Mesothelial cell of epicardium (in vitro differentiated cells): ENCODE measurements at places on chromosomes 16 and 17. TPM values are rescaled to one million over a fixed set of nuclear protein-coding genes. Genes with fewer than 3 reads are reported as not detected.
A peak's percentile ranks its signal among the peaks of the same experiment; 100 is the strongest.

The SCPEP1 gene
- total RNA-seq, result 45.6 to 49.1 TPM (median 48.2 TPM) in 3 replicates

The KRTAP9-8 gene
- not detected in 3 replicates for total RNA-seq

The CMTM2 gene
- 0.25 to 0.58 TPM (median 0.51 TPM) in 3 replicates for total RNA-seq

The CD300LB gene
- total RNA-seq, result not detected in 3 replicates

The CACNG3 gene
- total RNA-seq, result 0.09 TPM in 1 of 3 replicates, not detected in the others

The CCNF gene
- 15.2 to 17.4 TPM (median 16.7 TPM) in 3 replicates for total RNA-seq

The SMTNL2 gene
- 64.8 to 68.2 TPM (median 65.7 TPM) in 3 replicates for total RNA-seq

DNA sequence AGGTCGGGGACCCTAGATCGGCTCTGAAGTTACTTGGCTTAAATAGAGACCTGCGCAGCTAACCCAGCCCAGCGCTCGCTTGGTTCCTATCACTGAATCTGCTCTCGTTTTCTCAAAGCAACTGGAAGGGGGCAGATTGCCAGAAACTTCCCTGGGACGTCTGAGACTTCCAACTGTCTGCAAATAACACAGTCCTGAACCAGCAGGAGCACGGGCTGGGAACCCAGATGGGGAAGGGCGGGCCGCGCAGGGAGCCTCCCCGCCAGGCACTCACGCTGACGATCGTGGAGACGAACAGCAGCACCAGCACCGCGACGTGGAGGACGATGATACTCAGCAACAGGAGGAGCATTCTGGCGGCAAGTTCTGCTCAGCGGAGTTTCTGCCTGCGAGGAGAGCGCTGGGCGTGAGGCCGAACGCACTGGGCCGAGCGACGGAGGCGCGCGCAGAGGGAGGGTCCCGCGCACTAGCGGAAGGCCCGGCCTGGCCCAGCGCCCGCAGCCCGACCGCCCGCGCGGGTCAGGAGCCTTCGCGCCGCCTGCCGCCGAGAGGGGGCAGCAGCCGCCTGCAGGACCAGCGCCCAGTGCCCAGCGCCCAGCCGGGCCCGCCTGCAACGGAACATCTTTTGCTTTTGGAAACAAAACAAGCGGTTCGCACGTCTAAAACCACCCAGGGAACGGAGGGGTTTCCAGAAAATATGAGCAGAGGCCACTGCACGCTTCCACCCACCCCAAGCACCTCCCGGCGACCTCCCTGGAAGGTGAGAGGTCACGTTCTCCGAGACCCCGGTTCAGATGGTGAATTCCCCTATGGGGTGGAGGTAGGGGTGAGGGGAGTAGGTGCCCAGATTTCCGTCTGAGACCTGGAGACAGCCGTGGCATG is 4.5 kb downstream of the PMP22 start:
- DNase-seq, result peak; percentile 92
- peak overlapping the region; percentile 85 for H3K4me3 ChIP-seq
- peaks cover 67% of the 10 kb centered on the region for H3K27me3 ChIP-seq
- H3K27ac ChIP-seq, result peak overlapping the region; percentile 91
- peaks cover 39% of the 10 kb centered on the region for H3K4me1 ChIP-seq

DNA sequence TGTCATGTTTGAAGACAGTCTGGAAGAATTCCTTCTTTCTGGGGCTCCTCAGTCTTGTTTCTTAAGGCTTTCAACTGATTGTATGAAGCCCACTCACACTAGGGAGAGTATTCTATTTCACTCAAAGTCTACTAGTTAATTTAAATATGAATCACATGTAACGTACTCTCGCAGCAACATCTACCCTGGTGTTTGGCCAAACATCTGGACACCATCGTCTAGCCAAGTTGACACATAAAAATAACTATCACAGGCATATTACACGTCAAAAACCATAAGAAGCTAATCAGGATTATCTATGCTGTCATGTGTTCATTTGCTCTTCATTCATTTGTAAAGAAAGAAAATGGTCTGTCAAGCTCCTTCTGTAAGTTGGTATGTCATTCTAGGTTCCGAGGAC is 787.4 kb downstream of the KCNJ2 start:
- H3K27ac ChIP-seq, result no peak overlapping the region
- no peak for DNase-seq
- H3K36me3 ChIP-seq, result no peaks in the 10 kb centered on the region
- no peaks in the 10 kb centered on the region for H3K4me1 ChIP-seq
- no peaks in the 10 kb centered on the region for H3K27me3 ChIP-seq

DNA sequence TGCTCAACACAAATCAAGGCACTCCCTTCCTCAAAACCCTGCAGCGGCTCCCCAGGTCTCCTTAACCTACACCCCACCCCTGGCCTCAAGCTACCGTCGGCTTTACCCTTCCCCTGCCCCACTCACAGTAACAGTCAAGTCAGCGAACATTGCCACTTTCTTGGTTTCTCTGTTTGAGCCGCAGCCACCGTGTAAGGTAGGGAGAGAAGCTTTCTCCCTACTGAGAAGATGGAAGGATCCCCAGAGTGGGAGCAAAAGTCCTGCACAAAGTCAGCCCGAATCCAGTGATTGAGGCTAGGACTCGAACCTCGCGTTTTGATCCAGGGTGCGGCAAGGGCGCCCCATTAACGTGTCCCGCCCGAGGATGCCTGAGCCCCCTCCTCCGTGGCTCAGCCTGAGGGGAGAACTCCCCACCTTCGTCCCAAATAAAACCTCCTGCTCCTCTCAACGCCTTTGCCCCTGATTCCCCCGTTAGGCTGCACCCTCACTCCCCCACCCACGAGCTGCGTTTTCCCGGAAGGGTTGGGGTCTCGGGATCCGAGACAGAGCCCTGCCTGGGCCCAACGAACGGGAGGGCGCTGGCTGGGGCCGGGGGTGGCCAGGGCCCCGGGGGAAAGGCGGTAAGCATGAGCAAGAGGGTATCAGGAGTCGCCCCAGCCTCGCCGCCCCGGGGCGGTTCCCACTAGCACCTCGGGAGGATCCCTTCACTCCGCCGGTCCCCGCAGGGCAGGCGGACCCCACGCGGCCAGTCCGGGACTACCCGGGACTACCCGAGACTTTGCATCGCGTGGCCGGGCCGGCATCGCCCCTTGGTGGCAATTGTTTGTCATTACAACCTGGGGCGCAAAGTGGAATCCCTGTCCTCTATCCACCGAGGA is 9.9 kb upstream of the NAGS start:
- peak overlapping the region; percentile 38 for H3K4me3 ChIP-seq
- H3K27ac ChIP-seq, result no peak overlapping the region
- peaks cover 35% of the 10 kb centered on the region for H3K27me3 ChIP-seq
- peak; percentile 53 for DNase-seq
- H3K4me1 ChIP-seq, result no peaks in the 10 kb centered on the region

DNA sequence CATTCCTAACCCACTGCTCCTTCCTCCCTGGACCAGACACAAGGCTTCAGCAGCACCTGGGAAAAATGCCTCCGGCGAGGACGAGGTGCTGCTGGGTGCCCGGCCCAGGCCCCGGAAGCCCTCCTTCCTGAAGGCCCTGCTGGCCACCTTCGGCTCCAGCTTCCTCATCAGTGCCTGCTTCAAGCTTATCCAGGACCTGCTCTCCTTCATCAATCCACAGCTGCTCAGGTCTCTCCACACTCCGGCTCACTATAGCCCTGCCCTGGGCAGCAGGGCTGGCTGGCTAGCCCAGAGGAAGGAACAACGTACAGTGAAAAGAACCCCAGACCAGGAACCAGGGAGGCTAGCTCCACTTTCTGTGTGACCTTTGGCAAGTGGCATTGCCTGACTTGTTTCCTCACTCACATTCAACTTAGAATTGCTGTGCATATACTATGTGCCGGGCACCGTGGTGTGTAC is 26.2 kb downstream of the ABCC3 start:
- H3K36me3 ChIP-seq, result no peaks in the 10 kb centered on the region
- DNase-seq, result no peak
- peaks cover 1% of the 10 kb centered on the region for H3K27me3 ChIP-seq
- H3K4me1 ChIP-seq, result peaks cover 25% of the 10 kb centered on the region
- no peak overlapping the region for H3K27ac ChIP-seq
- H3K4me3 ChIP-seq, result no peak overlapping the region

DNA sequence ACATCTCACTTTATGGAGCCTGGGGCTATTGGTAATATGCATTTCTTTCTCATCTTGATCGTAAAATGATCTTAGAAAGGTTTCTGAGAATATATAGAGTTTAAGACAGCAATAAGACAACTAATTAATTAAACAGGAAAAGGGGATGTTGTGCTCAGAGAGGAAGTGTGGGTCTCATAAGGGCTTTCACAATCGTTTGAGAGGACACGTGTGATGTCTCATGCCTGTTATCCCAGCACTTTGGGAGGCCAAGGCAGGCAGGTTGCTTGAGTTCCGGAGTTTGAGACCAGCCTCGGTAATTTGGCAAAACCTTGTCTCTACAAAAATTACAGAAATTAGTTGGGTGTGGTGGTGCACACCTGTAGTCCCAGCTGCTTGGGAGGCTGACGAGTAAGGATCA is 295.6 kb downstream of the WWOX start:
- H3K4me3 ChIP-seq, result no peak overlapping the region
- H3K36me3 ChIP-seq, result peaks cover 5% of the 10 kb centered on the region
- no peak for DNase-seq
- H3K4me1 ChIP-seq, result peaks cover 2% of the 10 kb centered on the region

- DNase-seq, result no peak
- H3K4me1 ChIP-seq, result peaks cover 7% of the 10 kb centered on the region
- H3K27me3 ChIP-seq, result no peaks in the 10 kb centered on the region
- H3K27ac ChIP-seq, result no peak overlapping the region
These were observed 8.9 kb upstream of the MYL4 start for GRCh38 chr17:47200325-47200664.

DNA sequence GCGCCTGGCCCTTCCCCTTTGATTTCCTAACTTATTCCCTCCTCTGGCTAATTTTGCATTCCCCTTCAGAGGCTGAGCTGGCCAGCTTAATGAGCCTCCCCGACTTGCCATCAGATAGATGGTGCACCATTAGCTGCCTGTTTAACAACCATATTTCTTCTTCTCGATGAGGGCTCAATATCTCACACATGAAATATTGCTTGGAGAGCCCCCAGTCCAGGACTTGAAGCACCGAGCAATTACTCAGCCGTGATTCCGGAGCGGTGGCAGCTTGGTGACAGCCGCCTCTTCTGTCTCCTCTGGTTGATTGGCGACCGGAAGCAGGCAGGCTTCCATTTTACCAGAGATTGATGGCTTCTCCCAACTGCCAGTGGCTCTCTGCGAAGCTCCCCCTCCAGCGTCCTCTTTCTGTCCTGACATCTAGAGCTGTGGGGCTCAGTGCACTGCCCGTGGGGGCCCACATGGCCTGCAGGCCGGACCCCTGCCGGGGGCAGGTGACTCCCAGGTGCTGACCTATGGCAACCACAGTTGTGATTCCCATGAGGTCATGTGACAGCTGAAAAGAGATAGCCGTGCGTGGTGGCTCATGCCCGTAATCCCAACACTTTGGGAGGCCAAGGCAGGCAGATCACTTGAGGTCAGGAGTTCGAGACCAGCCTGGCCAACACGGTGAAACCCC is 133.7 kb upstream of the SEC14L1 start:
- DNase-seq, result no peak
- no peaks in the 10 kb centered on the region for H3K4me1 ChIP-seq
- H3K27me3 ChIP-seq, result peaks cover 11% of the 10 kb centered on the region
- H3K4me3 ChIP-seq, result no peak overlapping the region
- H3K27ac ChIP-seq, result no peak overlapping the region

GRCh38 chr16:87723226-87723623 is 42.6 kb downstream of the KLHDC4 start:
- H3K4me1 ChIP-seq, result peaks cover 15% of the 10 kb centered on the region
- H3K27me3 ChIP-seq, result no peaks in the 10 kb centered on the region
- peak; percentile 45 for DNase-seq
- H3K36me3 ChIP-seq, result peaks cover 49% of the 10 kb centered on the region
- no peak overlapping the region for H3K27ac ChIP-seq

DNA sequence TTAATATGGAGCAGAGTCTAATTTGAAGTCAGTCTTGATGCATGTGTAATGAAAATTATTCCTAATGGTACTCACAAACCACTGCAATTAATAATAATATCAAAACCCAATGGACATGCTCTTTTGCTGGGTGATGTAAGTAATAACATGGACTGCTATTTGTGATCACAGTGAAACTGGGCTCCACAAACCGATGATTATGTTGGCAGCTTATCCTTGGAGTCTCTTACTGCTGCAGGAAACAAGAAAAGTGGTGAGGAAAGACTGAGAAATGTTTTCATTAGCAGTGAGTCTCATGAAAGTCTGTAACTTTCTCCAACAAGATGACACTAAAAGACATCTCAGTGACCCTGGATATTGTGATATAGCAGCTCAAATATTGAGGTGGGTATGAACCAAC is 45.2 kb downstream of the TMEM100 start:
- peaks cover 7% of the 10 kb centered on the region for H3K27me3 ChIP-seq
- DNase-seq, result no peak
- H3K36me3 ChIP-seq, result no peaks in the 10 kb centered on the region
- no peak overlapping the region for H3K27ac ChIP-seq
- no peaks in the 10 kb centered on the region for H3K4me1 ChIP-seq

GRCh38 chr17:79433379-79433778 is 177.5 kb downstream of the RBFOX3 start:
- peaks cover 67% of the 10 kb centered on the region for H3K27me3 ChIP-seq
- DNase-seq, result no peak
- no peaks in the 10 kb centered on the region for H3K36me3 ChIP-seq
- H3K27ac ChIP-seq, result no peak overlapping the region
- no peak overlapping the region for H3K4me3 ChIP-seq
- no peaks in the 10 kb centered on the region for H3K4me1 ChIP-seq

DNA sequence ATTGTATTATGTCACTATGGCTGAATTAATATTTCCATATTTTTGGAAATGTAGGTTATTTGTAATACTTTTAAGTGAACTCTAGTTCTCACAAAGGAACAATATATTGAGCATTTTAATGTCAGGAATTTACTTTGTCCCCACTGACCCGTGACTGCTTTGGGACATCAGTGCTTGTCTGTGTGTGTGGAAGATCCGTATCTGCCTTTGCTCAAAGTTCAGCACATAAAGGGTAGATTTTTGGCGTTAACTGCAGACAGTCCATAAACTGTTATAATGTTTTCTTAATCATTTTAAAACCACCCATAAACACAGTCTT is 39.3 kb upstream of the AQP8 start:
- peaks cover 33% of the 10 kb centered on the region for H3K36me3 ChIP-seq
- H3K4me3 ChIP-seq, result no peak overlapping the region
- no peaks in the 10 kb centered on the region for H3K4me1 ChIP-seq
- H3K27ac ChIP-seq, result no peak overlapping the region

GRCh38 chr17:46976626-46977270 is 2.3 kb downstream of the RPRML start:
- H3K27me3 ChIP-seq, result peaks cover 72% of the 10 kb centered on the region
- no peak overlapping the region for H3K4me3 ChIP-seq
- H3K4me1 ChIP-seq, result peaks cover 9% of the 10 kb centered on the region
- no peak for DNase-seq

DNA sequence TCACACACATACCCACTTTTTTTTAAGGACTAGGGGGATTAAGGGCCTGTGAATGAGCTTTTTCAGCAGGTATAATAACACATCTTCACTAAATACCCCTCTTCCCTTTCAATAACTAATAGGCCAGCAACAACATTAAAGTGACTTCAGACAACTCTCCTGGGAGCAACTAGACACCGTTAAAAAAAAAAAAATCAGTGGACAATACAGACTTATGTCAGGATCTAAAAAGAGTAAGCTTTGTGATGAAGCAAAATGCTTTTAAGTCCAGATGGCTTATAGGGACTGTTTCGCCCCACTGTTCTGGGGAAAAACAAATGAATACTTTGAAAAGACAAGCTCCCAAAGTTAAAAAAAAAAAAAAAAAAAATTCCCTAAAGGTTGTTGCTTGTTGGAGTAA is 29.0 kb downstream of the SPAG9 start:
- no peak overlapping the region for H3K4me3 ChIP-seq
- H3K36me3 ChIP-seq, result no peaks in the 10 kb centered on the region
- DNase-seq, result no peak
- no peak overlapping the region for H3K27ac ChIP-seq
- H3K4me1 ChIP-seq, result peaks cover 4% of the 10 kb centered on the region
